ENCODE measurements at places on chromosomes 5 and 9.
A peak's percentile ranks its signal among the peaks of the same experiment; 100 is the strongest.

- no peak for DNase-seq
Measured at GRCh38 chr5:178108446-178108845, 4.9 kb upstream of the N4BP3 start.

GRCh38 chr5:116658141-116658540, 83.5 kb upstream of the SEMA6A start:
- no peak for DNase-seq

DNA sequence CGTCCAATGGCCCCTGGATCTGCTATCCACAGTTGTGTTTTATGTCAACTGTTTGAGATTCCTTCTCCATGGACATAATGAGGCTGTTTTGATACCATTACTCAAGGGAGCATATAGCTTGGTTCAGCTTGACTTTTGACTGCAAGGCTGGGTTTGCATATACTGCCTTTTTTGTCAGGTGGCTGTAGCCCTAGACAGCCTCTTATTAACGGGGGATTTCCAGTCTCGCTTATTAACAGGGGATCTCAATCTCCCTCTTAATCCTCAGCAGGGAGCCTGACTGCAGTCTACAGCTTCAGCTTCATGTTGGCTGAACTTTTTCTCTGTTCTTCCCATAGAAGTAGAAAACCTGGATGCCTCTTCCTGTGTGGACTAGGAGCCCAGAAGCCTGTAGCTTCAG, 73.7 kb upstream of the TNC start:
- no peak for DNase-seq

DNA sequence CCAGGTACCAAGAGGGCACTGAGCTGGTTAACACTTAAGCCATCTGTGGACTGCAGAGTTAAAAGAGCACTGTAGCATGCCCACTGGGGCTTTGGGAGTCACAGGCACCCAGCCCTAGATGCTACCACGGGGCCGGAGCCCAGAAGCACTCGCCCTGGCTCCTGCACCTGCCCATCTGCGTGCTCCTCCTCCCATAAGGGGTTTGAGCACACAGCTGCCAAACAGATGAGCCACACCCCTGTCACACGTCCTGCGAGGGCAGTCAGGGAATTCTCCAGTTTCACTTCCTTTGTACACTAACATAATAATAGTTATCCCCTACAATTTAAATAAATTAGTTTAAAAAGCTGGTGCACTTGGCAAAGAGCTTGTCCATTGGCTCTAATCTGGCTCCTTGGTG, 4.5 kb upstream of the PCA3 start:
- no peak for DNase-seq

- DNase-seq: no peak
Measured at GRCh38 chr5:179862891-179863290, 4.3 kb upstream of the MRNIP start.

DNA sequence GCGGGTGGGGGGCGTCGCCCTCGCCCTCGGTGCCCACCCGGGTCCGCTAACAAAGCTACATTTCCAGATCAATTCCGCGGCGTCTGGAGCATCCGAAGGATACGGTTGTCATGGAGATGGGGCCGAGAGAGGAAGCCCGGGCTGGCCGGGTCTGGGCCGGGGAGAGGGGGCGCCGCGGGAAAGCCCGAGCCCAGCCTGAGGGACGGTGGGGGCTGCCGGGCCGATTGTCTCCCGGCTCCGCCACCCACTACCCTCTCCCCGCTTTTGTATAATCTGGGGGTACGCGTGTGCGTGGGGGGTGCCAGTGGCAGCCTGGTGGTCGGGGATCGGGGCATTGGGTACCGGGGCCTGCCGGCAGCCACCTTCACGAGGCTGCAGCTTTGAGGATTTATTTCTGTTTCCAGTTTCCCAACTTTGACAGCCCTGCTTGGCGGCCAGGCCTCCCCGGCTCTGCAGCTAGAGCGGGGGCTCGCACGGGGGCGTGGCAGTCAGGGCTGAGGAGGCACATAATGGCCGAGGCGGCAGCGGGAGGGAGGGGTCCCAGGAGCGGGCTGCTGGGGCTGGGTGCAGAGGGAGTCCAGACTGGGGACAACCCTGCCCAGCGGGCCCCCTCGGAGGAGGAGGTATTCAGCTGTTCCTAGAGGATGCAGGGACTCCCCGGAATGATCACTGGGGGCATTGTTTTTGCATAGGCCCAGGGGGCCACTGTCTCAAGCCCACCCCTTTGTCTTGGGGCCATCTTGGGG, 626 bp downstream of the PSD2 start:
- DNase-seq: no peak

DNA sequence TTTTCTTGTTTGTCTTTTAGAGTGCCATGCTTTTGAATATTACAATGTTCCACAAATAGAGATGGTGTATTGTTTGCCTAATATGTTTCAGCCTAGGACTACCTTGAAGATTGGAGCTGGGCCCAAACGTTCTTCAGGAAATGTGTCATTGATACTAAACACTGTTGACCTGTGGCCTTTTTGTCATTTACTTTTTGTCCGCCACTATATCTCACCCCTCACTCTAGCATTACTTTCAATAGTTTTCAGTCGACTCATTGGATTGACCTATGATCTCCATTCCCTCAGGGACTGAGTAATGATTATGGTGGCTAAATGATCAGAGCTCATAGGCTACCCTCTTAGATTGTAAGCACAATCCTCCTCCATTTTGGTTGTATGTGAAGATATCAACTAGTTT, 115.8 kb downstream of the NUDT12 start:
- DNase-seq: no peak

GRCh38 chr5:103041071-103041676, 78.8 kb downstream of the GIN1 start:
- no peak for DNase-seq

GRCh38 chr5:151078490-151079262, 2.2 kb downstream of the TNIP1 start:
- DNase-seq: peak; percentile 51

- DNase-seq: no peak
Measured at GRCh38 chr9:121826711-121827110, 175.3 kb downstream of the DAB2IP start.

GRCh38 chr5:169351721-169352120, 50.8 kb upstream of the SLIT3 start:
- DNase-seq: no peak

DNA sequence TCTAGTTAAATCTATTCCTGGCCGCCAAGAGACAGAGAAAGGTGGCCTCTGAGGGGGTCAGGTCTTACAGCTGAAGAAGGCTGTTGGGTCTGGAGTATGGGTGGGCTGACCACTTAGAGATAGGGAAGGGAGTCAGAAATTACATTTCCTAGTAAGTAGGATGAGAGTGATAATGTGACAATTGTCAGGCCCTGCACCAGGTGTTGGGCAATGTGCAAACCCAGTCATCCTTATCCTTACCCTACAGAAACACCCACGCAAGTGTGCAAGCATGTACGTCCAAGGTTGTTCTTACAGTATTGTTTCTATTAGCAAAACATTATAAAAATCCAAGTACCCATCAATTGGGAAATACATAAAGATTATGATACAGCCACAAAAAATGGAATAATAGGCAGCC, 9.5 kb downstream of the SPAAR start:
- no peak for DNase-seq

- no peak for DNase-seq
Measured at GRCh38 chr9:21455320-21455719, 15.1 kb downstream of the IFNA1 start.

GRCh38 chr5:2335733-2336515, 415.6 kb downstream of the IRX2 start:
- DNase-seq: no peak

Measured in stimulated activated CD8-positive, alpha-beta memory T cell treated with anti-CD3 and anti-CD28 coated beads, Interleukin-15, amount 100 ng/mL, for 4 hours (primary cell).